Activated CD4-positive, alpha-beta T cell treated with anti-CD3 and anti-CD28 coated beads for 36 hours (primary cell): ENCODE measurements at places on chromosomes 6 and 20. TPM values are rescaled to one million over a fixed set of nuclear protein-coding genes. Genes with fewer than 3 reads are reported as not detected.

The LTA gene
- 396 TPM for total RNA-seq

The UBD gene
- total RNA-seq: 0.32 TPM

DNA sequence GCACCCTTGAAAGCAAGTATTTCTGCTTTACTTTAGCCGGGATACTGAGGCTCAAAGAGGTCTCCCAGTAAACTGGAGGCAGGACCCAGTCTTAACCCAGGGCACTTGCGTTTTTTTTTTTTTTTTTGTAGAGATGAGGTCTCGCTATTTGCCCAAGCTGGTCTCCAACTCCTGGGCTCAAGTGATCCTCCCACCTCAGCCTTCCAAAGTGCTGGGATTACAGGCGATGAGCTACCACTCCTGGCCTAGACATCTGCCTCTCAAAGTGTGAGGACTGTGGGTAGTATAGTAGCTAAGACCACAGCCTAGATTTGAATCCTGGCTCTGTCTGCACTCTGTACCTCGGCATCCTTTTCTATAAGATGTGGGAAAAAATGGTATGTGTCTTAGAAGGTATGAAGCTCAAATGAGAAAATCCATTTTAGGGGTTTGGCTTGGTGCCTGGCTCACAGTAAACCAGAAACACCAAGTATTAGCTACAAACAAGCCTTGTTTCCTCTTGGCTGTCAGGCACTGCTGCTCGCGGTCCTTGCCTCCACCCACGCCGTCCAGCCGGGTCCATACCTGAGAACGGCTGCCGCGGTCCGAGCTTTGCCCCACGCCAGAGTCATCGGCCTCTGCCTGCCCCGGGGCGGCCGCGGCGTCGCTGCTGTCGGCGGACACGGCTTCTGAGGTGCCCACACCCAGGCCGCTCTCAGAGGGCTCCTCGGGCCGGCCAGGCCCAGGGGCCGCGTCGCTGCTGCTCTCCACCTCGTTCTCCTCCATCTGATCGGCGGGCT, 1.2 kb downstream of the ZNF335 start:
- DNase-seq: peak; percentile 60

GRCh38 chr6:36035225-36035624, 7.6 kb downstream of the MAPK14 start:
- DNase-seq: no peak

GRCh38 chr6:92195796-92196195, 1223.6 kb downstream of the EPHA7 start:
- DNase-seq: no peak

DNA sequence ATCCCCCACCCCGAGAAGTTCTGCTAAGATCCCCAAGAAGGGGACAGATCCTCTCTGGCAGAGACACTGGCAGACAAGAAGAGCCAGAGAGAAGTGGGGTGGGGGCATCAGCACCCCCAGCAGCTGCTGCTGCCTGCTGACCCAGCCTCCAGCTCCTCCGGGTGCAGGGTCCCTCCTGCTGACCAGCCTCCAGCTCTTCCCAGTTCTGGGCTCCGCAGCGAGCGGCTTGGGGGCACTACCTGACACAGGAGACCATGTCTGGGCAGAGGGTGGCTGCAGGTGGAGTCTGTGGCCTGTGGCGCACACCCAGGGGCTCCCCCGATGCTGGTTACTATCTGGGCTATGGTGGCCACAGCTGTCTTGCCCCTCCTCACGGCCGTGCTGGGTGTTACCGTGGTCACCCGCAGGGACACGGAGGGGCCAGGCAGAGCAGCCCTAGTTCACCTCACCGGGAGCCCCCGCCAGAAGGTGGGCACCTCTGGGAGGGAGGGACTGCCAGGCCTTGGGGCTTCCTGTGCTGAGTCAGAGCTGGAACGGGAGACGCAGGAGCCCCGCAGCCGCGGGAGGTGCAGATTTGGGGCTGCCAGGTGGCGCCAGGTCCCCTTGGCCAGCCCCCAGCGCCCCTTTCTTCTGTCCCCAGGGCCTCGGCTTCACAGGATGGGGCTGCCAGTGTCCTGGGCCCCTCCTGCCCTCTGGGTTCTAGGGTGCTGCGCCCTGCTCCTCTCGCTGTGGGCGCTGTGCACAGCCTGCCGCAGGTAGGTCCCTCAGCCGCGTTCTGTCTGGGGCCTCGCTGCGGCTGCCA, 630 bp downstream of the LIME1 start:
- peak; percentile 74 for DNase-seq

- no peak for DNase-seq
Measured at GRCh38 chr6:135867332-135867731, 15.8 kb downstream of the PDE7B start.

- no peak for DNase-seq
Measured at GRCh38 chr6:165883851-165884640, 221.0 kb upstream of the PDE10A start.

DNA sequence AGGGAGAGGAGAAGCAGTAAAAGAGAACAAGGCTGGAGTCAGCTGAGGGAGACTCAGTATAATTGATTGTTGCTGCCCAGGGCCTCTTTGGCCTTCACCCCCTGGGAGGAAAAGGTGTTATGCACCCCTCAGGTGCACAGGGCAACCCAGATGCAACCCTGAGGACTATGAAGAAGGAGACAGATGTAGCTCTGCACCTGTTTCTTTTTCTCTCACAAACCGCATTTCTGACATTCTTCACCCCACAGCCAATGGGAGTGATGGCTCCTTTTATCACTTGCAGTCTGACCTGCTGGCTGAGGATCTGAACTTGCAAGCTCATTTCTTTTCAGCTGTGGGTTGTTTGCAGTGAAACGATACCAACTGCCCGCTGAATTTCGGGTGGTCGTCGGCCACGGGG, 64.1 kb upstream of the F13A1 start:
- no peak for DNase-seq

DNA sequence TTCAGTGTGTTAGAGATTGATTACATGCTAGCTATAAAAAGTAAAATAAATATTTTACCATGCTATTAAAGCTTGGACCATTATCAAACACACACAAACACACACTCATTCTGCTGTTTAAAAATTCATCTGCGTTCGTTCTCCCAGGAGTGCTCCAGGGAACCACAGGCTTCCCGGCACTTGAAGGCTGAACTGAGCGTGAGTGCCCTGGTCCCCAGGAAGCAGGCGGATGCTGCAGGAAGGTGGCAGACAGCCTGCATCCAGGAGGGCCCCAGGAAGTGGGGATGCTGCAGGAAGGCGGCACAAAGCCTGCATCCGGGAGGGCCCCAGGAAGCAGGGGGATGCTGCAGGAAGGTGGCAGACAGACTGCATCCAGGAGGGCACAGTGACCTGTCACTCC, 147.2 kb upstream of the SNX9 start:
- no peak for DNase-seq
